ENCODE measurements at places on chromosomes 6 and 20.

DNA sequence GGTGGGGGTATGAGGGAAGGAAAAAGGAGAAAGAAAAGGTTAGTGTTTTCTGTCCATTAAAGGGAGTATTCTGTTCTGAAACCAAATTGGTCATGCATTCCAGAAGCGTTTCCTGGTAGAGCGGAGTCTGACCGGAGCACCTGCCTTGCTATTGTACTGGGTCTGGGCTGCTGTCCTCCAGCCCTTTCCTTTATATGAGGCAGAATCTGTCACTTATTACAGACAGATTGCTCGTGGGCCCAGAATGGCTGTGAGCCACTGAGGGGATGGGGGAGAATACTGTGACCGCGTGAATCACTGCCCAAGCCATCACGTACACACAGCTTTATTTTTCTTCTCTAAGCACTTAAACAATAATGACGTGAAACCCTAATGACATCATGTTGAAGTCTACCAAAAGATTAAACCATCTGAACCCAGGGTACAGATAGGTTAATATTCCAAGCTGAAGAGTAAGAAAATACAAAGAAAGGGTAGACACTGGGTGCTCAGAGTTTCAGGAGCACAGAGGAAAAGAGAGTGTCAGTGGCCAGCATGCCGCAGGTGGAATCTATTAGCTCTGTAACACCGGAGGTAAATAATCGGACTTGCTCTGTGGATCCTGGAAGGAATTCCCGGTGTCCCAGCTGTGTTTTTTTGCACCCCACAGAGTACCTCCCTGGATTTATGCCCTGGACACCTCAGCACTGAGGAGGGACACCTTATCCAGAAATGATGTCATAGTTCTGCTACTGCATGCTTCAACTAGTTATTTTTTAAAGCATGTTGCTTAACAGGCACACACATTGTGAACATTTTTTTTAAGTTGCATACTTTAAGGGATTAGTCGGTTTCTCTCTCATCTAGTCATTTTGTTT, 573.3 kb downstream of the PKHD1 start:
- DNase-seq = no peak

DNA sequence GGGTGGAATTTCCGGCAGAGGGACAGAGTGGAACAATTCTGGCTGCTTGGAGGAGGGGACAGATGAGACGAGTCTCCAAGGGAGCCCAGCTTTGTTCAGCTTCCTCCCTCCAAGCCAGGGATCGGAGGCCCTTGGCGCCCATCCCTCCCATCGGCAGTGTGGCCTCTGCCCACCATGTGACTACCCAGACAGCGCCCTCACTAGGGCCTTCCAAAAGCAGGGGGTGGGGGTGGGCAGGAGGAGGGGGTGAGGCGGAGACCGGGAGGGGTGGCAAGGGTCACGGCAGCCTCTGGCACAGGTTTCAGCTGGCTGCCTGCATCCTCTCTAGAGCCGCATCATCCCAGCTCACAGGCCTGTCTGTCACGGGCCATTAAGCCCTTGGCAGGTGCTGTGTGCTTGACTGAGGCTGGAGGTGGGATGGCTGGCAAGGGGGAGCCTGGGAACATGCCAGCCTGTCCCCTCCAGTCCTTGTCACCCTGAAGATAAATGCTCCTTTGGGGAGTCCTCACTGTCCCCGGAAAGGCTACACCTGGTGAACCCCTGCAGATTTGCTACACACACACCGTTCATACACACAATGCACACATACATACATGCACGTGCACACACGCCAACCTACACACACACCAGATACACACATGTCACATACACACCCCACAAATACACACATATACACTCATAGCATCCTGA, 6.2 kb upstream of the FGD2 start:
- DNase-seq = no peak

DNA sequence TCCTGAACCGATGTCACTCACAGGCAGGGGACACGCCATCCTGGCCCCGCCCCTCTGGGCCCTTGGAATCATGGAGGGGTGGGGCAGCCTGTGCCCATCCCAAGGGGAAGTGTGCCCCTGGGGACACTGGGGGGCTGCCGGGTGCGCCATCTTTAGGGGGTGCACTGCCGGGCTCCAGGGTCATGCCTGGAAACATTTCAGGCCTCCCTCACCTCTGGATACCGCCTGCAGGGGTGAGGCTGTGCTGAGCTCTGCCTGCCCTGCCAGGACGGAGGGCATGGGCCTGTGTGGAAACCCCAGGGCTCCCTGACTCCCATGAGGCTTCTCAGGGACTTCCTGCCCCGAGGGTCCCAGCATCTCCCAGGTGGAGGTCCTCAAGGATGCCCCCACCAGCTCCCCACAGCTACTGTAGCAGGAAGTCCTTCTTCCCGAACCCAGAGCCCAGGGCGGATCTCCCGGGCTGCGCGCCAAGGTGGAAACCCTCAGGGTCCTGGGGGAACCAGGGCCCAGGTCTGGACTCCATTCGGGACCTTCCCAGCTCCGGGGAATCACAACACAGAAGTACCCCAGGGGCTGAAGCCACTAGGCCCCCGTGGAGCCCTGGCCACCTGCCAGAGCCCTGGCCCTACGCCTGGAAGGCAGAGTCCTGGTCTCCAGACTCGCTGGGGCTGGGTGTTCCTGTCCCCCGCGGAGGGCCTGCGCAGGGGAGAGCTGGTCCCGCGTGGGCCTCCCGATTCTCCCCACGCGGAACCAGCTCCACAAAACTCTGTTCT, 15.6 kb downstream of the CHRNA4 start:
- DNase-seq = no peak

DNA sequence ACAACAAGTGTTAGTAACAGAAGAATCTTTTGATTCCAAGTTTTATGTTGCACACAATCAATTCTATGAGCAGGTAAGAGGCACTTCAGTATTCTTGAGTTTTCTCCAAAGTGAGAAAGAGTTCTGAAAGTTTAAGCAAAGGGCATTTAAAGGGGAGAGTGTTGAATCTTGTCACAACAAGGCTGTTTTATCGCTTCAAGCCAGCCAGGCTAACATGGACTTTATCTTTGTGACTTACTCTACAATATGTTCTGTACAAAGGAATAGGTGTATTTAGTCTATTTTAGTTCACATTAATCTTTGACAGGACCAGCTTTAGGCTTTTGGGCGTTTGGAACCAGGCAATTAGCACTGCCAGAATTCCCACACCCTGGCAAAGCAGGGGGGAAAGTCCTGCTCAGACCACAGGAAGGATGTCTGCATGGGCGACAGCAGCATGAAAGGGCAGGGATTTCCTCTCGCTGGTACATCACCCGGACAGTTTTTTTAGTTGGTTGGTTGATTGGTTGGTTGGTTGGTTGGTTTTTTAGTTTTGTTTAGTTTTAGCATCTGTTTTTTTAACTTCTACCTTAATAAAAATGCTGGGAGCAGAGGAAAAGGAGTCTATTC, 395.4 kb upstream of the SOX4 start:
- no peak for DNase-seq

- DNase-seq = no peak
Observed at GRCh38 chr20:58760856-58761255, 68.3 kb downstream of the NPEPL1 start.

DNA sequence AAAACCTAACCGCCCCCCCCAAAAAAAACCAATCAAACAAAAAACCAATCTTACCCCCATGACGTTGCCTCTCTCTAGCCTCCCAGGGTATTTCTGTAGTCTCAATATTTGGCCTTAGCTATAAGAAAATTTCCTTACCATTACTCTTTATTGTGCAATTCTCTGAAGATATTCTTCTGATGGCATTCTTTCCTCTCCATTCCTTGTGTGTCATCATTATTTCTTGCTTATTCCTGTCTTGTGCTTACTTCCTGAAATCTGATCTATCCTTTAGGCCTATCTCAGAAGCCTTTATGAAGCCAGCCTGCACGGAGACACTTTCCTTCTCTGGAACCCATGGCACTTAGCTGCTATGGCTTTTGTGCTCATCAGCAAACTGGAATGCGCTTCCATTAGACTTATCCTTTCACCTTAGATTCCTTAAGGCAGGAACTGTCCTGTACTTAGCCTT, 65.9 kb upstream of the DDR1 start:
- DNase-seq = no peak

DNA sequence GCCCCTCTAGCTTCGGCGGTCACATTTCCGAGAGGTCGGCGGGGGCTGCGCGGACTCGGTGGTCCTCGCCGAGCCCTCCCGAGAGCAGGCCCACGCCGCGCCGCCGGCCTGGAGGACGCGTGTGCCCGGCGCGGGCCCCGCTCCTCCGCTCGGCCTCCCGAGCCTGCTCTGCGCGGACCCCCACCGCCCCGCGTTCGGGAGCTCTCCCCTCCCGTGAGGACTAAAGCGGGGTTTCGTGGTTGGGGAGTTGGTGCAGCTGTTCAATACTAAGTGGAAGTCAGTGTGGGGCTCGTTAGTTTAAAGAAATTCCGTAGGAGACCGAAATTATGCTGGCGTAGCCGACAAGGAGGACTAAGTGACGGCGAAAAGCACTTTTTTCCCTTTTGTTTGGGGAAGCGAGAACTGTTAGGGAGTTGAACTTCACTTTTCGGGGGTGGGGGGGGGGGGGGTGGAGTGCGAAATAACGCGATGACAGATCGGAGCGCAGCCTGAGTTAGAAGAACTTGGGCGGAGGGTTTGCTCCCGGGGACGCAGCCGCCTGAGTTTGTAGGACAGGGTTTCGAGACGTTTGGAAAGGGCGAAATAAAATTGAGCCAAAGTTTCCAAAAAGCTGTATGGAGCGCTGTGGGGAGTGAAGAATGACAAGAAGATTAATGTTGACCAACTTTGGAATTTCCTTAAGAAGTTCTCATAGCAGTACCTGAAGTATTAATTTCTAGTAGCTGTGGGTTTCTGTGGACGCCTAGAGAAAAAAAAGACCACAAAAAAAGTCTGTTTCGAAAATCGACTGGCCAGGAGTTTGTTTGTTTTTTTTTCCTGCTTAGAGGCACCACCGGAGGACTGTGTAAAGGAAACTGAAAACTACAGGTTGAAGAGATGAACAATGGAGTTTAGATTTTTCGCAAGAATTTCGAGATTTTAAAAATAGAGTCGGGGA, 1.4 kb downstream of the QKI start:
- DNase-seq = peak; percentile 13

DNA sequence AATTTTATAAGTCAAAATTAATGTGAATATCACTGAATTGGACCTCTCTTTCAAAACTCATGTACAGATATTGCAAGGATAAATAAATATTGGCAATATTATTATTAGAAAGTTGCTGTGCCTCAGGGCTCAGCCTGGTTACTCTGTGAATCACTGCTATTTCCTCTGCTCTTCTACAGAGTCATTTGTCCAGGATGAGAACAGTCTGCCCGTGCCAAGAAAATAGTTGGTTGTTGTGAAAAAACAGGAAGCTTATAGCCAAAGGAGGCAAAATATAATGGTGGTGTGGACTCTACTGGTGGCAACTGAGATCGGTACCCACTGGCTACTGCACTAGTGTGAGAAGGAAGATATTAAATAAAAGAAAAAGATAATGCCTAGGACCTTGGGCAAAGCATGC, 93.6 kb downstream of the RIMS1 start:
- no peak for DNase-seq

DNA sequence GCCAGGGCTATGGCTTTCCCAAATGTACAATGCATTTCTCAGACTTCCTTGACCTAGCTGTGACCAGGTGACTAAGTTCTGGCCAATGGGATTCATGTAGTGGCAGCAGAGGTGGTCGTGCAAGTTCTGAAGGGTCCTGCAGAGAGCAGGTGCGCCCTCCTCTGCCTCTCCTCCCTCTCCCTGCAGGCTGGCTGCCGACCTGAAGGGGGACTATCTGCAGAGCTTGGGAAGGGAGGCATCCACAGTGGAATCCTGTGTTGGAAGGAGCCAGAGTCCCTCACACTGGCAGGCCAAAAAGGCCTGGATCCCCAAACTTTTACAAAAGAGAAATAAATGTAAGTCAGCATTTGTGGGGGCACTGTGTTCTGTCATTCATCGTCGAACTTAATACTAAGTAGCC, 66.6 kb downstream of the CDH26 start:
- no peak for DNase-seq

- no peak for DNase-seq
Observed at GRCh38 chr6:170421921-170422320, 115.4 kb downstream of the FAM120B start.

DNA sequence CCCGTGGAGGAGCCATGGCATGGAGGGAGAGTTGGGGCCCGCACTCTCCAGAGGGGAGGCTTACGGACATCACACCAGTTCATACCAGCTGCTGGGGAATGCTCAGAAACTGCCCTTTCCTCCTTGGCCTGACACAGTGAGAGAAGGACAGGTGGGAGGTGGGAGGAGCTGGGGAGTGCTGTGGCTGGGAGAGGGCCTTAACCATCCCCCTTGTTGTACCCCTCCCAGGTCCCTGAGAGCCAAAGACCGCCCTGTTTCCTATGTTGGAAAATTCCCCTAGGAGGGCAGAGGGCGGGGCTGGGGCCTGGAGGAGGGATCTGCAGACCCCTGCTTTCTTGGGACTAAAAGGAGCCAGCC, 24.1 kb downstream of the FOXP4 start:
- no peak for DNase-seq

DNA sequence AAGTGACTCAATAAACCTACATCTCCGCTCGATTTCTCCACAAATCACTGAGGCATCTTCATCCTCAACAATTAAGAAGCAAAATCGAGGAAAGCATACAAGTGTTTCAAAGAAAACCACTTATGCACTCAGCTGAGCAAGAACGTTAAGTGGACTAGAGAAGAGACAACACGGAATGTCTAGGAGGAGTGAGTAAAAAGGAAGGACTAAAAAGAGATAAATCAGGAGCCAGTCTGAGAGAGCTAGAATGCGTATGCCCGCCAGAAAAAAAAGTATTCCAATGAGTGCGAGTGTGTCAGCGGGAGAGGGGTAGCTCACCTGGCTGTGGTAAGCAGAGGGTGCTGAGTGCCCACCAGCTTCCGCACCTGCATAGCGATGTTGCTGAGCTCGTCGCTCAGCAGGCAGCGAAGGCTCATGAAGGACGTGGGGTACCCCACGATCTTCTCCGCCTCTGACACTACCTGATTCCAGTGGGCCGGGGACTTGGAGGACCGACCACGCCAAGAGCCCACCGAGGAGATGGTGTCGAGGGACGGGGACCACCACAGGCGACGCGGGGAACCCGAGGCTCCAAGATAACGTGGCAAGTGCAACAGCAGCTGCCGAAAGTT, 587 bp downstream of the PDSS2 start:
- no peak for DNase-seq

DNA sequence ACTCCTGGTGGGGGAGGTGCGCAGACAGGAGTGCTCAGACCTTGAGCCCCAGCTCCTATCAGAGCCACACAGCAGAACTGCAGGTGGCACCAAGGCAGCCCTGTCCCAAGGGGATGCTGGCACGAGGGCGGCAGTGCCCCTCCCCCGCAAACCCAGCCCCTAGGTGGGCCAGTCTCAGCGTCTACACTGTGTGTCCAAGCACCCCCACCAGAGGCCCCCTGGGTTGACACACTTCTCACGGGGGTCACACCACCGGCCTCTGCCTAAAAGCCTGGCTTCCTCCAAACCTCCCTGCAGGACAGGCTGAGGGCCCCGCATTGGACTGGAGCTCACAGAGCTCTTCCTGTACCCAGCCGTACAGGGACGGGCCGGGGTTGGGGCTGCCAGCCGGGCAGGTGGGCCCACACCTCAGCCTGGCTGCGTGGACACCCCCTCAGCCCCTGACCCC, 8.1 kb downstream of the SLC2A4RG start:
- no peak for DNase-seq

DNA sequence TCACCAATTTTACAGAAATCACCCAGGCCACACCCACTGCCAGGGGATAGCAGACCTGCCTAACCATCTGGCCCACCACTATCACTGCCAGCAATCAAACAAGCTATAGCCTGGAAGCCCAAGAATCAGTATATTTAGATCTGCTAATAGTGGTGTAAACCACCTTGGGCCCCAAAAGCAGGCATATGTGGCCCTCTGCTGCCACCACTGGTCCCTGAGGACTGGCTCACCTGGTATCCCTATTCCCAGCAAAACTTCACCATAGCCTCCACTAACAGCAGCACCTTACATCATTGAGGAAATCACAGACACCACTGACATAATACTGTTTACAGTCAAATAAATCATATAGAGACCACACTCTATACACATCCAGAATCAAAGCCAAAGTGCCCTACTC, 880.4 kb upstream of the MAN1A1 start:
- DNase-seq = no peak
